Nephron progenitor cell (in vitro differentiated cells): ENCODE measurements at places on chromosomes 16 and 17.

GRCh38 chr17:61750656-61751055 is 112.7 kb downstream of the BRIP1 start:
- no peak for DNase-seq

- DNase-seq = no peak
Observed at GRCh38 chr16:24102209-24102660, 153.9 kb upstream of the CACNG3 start.

- DNase-seq = no peak
Observed at GRCh38 chr16:25897702-25898101, 205.9 kb downstream of the HS3ST4 start.

GRCh38 chr17:17297217-17297616 is 6.0 kb upstream of the NT5M start:
- no peak for DNase-seq

- DNase-seq = no peak
Observed at GRCh38 chr17:16474012-16474725, 17.8 kb downstream of the LRRC75A start.

GRCh38 chr17:21034340-21035235 is 8.2 kb downstream of the USP22 start:
- no peak for DNase-seq

GRCh38 chr17:2721603-2722002 is 10.0 kb upstream of the CLUH start:
- no peak for DNase-seq

- peak; percentile 45 for DNase-seq
Observed at GRCh38 chr17:75457047-75457654, 716 bp downstream of the TMEM94 start.

DNA sequence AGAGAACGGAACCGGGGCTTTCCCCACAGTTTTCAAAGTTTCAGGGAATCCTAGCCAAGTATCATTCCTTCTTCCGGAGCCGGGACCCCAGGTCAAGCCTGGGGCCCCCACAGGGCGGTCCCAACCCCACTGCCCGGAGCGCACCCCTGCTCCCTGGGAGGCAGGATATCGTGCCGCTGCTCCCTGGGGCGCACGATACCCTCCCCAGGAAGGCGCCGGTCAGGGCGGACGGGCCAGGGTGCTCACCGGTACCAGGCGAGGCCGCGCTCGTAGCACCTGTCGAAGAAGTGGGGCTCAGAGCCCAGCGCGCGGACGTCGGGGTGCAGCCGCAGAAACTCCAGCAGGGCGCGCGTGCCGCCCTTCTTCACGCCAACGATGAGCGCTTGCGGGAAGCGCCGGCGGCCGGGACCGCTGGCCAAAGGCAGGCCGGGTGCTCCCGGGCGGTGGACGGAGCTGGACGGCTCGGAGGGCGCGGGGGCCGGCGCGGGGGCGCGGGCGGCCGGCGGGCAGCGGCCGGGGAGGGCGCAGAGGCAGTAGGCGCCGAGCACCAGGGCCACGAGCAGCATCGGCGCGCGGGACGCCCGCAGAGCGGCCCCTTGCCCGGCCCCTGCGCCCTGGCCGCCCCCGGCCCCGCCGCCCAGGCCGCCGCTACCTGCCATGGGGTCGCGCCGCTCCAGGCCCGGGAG is 407 bp downstream of the HS3ST6 start:
- DNase-seq = no peak

DNA sequence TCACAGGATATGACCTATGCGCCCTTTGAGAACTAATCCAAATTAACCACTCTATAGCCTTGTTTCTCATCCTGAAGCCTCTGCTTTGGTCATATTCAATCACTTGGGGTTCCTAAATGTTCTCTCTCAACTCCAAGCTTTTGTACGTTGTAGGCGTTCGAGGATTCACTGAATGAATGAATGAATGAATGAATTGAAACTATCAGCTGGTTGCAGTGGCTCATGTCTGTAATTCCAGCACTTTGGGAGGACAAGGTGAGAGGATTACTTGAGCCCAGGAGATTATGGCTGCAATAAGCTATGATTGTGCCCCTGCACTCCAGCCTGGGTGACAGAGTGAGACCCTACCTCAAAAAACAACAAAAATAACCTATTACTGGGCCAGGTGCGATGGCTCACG is 5.9 kb upstream of the SUMO2 start:
- no peak for DNase-seq

DNA sequence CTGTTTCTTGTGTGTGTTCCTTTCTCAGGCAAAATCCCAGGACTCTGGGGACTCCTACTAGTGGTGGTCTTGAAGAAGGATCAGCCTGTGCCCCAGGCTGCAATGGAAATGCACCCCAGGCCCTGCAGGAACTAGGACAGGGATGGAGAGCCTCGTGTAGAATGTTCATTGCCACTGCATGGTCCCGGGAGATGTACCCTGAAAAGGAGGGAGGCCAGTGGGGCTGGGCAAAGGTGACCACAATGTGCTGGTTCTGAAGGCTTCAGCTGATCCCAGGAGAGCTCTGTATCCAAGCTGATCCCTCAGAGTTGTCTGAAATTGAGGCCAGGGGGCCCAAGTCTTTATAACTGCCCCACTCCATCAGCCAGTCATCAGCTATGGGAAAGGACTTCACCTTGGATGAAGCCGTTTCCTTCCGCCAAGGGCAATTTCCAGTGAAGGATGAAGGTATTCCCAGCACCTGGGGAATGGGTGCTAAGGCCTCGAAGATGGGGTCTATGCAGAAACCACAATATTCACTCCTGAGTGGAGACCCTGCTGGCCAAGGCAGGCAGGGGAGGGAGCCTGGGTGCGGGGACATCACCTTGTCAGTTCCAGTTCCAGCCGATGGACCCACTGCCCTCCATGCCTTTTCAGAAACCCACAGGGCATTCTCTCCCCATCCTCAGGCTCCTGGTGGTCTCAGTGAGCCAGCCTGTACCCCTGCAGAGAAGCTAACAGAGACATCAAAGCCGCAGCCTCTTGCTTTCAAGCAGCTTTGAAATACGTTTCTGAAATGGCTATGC is 59.9 kb upstream of the CDH5 start:
- no peak for DNase-seq

DNA sequence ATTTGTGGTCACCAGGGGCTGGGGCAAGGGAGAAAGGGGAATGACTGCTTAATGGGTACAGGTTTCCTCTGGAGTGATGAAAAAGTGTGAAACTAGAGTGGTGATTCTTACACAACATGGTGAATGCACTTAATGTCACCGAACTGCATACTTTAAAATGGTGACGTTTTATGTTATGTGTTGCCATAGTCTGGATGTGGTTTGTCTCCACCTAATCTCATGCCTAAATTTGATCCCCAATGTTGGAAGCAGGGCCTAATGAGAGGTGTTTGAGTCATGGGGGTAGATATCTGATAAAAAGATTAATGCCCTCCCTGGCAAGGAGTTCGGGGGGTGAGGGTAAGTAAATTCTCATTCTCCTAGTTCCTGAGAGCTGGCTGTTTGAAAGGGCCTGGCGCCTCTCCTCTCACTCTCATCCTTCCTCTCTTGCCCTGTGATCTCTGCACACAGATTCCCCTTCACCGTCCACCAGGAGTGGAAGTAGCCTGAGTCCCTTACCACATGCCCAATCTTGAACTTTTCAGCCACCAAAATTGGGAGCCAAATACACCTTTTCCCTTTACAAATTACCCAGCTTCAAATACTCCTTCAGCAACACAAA is 15.3 kb downstream of the XPO6 start:
- no peak for DNase-seq

GRCh38 chr16:27433636-27434035 is 31.7 kb downstream of the IL21R start:
- DNase-seq = no peak

GRCh38 chr16:83420206-83420760 is 387.5 kb upstream of the HSBP1 start:
- DNase-seq = peak; percentile 33

DNA sequence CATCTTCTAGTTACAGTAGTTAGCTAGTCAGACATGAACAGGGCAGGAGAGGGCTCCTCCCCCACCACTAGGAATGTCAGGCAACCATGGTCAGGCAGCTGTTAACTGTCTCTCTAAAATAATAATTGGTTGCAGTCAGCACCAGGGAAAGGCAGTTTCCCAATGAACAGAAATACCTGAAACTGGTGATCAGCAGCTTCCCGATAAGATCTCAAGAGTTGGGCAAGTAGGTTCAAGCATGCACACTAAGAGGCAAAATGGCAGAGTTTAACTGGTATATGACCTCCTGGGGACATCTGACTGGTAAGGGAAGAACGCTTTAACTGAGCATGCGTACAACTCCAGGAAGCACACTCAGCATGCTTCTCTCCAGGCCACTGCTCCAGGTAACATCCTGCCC is 12.6 kb upstream of the XYLT1 start:
- DNase-seq = no peak

DNA sequence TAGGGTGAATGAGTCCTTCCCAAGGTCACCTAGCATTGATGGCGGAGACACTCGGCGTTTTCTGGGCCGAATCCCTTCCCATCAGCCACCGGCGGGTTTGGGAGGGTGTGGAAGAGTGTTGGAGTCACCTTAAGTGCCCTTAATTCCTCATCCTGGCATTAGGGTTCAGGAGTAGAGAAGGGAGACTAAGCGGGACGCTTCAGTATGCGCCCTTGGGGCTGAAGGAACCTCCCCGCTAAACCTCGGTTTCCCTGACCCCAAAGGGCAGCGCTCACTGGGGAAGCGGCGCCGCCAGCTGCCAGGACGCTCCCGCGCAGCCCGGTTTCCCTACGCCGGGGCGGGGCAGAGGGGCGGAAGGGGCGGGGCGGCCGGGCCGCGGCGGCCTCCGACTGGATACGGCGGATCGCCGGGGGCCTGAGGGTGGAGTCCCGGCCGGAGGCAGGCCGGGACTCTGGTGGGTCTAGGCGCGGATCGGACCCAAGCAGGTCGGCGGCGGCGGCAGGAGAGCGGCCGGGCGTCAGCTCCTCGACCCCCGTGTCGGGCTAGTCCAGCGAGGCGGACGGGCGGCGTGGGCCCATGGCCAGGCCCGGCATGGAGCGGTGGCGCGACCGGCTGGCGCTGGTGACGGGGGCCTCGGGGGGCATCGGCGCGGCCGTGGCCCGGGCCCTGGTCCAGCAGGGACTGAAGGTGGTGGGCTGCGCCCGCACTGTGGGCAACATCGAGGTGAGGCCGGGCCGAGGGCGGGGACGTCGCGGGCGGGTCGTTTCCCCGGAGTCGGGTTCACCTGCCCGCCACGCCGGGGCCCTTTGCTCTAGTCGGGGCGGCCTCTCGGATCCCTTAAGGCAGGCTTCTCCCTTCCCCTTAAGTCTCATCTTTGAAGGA is at the start of gene DHRS11:
Gene DHRS11, plus strand, starts transcription at position 446 of the 882 bp plus-strand sequence. Its CDS starts 131 bp downstream, at position 577.
- peak; percentile 93 for DNase-seq

DNA sequence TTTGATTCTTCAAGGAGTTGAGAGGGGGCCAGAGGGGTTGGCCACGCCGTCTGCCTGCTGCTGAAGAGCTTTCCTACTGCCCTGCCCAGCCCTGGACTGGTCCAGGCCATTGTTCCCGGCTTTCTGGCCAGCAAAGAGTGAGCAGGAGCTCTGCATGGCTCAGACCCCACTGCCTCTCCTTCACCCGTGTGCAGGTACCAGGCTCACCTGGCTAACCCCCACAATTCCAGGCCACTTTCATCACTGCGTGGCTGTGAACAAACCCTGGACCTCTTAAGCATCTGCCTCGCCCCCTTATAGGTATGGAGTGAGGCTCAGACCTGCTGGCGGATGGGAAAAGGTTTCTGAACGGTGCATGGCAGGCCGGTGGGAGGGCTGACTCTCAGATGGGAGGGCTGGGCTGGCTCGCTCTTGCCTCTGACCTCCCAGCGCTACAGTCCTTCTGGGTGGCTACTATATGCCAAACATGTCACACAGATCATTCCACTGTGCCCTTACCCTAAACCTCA is 8.9 kb downstream of the ZNF319 start:
- no peak for DNase-seq

- DNase-seq = no peak
Observed at GRCh38 chr17:35605678-35606077, 18.6 kb downstream of the AP2B1 start.

- no peak for DNase-seq
Observed at GRCh38 chr17:38456031-38456815, 28.0 kb downstream of the ARHGAP23 start.

DNA sequence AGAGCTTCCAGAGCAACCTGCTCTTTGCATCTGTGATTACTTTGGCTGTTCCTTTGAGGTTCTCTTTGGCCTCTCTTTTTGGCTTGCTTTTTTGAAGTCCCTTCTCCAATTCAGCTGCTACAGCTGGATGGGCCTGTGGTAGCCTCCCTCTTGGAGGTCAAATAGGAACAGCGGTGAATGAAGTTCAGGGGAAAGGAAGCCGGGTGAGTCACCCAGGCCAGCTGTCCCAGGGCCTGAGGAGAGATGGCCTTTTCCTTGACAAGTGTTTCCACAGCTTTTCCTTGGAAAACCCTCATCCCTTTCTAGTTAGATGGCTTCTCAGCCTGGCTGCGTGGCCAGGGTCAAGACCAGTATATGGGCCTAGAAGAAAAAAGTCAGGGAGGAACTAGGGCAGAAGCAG is 103.1 kb downstream of the STX8 start:
- DNase-seq = no peak

GRCh38 chr17:78132084-78132676 is 1.6 kb downstream of the TMC8 start:
- peak; percentile 43 for DNase-seq

DNA sequence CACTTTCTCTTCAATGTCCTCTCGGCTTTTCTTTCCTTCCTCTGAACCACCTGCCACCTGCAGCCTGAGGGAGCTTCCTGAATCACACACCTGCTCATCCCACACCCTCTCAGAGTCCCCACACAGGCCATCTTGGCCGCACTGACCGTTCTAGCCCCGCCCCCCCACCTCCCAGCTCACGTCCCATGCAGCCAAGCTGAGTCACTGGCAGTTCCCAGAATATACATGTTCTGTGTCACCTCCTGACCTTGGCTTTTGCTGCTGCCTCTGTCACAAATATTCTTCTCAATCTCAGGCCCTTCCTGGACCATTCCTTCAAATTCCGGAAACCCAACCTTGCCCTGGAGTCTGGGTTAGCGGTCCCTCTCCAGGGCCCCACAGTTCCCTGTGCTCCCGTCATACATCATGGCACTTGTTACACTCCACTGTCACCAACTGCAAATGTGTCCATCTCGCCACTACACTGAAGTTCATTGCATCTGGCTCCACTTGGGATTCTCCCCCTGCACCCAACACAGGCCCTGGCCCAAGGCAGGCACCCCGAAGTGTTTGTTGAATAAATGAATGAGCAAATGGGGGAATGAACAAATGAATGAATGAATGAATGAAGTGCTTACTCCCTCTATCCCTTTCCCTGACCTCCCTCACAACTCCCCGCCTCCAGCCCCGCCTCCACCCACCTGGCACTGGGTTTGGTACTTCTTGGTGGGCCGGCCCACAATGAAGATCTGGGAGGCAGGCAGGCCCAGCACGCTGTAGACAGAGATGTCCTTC is 12.8 kb downstream of the PIMREG start:
- DNase-seq = no peak

DNA sequence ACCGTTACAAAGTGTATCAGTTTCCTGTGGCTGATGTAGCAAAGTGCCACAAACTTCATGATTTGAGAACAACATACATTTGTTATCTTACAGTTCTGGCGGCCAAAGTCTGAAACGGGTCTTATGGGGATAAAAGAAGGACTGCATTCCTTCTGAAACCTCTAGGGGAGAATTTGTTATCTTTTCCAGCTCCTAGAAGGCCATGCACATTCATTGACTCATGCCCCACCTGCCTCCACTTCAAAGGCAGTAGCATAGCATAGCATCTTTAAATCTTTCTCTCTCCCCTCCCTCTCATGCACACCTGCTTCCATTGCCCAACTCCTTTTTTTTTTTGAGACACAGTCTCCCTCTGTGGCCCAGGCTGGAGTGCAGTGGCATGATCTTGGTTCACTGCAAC is 190.7 kb upstream of the DYNLRB2 start:
- no peak for DNase-seq

- DNase-seq = no peak
Observed at GRCh38 chr17:60315650-60316049, 76.3 kb downstream of the USP32 start.
